ENCODE measurements at places on chromosomes 1 and 21.

GRCh38 chr1:189253601-189254350 lies 1223.9 kb downstream of the BRINP3 start:
- DNase-seq: no peak

- DNase-seq: no peak
Observed at GRCh38 chr1:204104331-204105130, 31.6 kb downstream of the SOX13 start.

GRCh38 chr1:113551728-113552127 lies 161.4 kb downstream of the MAGI3 start:
- DNase-seq: no peak

- DNase-seq: no peak
Observed at GRCh38 chr1:223304931-223305330, 59.0 kb downstream of the SUSD4 start.

- no peak for DNase-seq
Observed at GRCh38 chr1:27405074-27405473, 12.7 kb downstream of the GPR3 start.

GRCh38 chr1:193411714-193412113 lies 225.3 kb upstream of the B3GALT2 start:
- no peak for DNase-seq

DNA sequence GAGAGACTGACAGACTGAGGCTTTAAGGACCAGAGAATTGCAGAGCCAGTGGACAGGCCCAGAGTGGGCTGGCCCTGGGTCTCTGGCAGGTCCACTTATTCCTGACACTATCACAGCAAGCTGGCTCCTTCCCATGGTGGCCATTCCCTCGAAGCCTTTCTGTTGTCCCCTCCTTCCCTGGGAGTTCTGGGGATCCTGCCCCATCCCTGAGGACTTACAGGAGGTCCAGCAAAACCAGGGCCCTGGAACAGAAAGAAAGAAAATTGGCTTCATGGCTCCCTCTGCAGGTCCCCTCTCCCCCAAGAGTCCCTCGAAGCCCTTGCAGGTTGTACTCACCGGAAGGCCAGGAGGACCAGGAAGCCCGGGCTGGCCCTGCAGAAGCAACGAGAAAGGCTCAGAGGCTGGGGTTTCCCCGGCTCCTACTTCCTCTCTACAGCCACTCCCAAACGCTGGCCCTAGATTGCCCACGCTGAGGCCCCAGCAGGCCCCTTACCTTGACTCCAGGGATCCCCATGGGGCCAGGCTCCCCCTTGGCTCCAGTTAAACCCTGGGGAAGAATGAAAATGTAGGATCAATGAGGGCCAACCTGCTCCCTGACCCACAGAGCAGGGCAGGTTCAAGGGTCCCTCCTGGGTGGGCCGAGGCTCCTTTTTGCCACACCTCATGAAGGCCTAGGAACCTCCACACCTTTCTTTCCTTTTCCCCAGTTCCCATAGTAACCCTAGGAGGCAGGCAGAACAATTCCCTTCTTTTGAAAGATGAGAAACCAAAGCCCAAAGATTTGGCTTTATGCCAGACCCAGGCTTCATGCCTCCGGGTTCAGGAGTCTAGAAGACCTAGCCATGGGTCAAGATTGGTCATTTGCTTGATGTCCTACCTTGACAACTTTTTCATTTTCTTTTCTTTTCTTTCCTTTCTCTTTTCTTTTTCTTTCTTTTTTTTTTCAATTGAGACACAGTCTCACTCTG lies 4.6 kb downstream of the COL9A2 start:
- DNase-seq: no peak

DNA sequence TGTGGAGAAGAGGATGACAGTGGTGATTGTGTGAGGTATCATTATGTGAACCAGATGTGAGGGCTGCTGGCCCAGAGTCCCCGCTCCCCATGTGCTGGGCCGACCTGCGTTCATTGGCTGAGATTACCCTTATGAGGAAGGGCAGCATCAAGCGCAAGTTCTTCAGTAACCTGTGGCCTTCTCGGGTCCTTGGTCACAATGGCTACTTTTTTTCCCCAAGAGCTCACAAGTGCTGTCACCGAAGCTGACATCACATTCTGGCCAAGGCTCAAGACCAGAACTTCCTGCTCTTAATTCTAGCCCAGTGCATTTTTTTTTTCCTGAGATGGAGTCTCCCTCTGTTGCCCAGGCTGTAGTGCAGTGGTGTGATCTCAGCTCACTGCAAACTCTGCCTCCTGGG lies 262.9 kb downstream of the RHOU start:
- no peak for DNase-seq

DNA sequence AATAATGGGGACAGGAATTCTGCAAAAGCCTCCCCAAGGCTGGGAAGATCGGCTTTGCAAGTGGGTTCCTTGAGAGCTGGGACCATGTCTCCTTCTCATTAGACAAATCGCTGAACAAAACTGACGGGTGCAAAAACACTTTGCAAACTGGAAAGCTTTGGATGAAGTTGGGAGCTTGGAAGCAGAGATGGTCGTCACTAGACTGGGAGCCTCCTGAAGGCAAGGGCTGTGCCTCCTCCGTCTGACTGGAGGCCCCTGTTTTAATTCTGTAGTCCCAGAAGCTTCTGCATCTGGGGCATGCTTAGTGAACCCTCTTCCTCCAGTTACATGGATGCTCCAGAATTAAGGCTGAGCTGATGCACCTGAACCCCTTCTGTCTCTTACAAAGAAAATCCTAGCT lies 82.3 kb upstream of the IFFO2 start:
- DNase-seq: no peak

GRCh38 chr21:37414292-37415253 lies 48.0 kb downstream of the DYRK1A start:
- DNase-seq: no peak

DNA sequence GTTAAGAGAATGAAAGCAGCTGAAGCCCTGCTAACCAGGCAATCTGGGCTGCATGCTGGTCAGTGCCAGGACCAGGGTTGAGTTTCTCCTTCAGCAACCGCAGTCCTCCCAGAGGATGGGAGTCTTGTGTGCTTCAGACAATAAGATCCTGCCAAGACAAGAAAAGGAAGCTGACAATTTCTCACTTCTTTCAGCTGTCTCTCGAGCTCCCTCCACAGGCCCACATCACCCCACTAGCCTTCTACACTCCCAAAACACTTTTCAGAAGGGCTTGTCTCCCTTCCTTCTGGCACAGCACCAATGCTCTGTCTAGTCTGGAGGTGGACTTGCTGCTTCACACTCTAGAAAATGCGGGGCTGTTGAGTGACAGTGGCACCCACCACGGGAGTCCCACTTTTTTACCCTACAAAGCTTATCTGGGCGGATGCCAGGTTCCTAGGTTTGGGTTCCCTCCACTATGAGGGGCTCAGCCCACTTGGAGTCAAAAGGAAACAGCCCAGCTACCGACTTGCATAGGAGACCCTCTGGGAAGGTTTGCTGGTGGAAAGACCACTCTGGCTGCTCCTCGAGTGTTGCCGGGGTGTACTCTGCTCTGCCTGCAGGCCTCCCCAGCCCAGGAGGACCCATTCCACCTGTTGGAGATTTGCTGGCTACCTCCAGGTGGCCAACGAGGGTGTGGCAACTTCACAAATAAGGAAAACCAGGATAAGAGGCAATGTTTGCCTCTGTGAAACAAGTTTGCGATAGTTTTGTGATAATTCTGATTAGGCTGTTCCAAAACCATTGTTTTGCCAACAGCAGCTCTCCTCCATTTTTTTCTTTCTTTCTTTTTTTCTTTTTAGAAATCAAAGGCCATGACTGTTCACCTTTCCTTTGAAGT lies 68.9 kb downstream of the TENT5C start:
- DNase-seq: no peak

DNA sequence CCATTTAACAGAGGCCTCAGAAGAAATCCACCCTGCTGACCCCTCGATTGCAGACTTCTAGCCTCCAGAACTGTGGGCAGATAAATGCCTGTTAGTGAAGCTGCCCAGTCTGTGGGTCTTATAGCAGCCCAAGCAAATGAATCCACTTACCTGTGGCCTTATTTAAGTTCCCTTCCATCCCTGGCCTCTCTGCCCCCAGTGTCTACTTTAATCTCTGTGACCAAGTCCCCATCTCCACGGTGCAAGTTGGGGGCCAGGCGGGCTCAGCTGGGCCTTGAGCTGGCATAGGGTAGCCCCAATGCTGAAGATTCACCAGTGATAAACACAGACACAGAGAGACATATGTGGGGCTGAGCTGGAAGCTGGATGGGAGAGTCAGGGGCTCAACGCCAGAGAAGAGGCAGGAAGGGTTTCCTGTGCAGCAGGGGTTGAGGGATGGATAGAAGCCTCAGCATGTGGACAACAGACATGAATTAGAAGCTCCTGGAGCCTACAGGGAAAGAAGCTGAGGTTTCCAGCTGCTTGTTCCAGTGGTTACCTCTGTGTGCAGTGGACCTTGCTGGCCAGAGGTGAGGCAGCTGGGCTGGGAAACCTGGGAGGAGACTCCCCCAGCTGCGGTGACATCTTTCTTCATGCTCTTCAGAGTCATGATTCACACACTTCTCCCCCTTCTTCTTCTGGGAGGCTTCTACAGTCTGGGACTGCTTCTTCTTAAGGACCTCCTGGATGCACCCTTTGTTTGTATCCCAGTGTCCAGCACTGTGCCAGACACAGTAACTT lies 13.4 kb upstream of the B3GALT5 start:
- no peak for DNase-seq
